Stimulated activated CD4-positive, alpha-beta T cell treated with anti-CD3 and anti-CD28 coated beads, Interleukin-2, amount 100 ng/mL, for 4 hours (primary cell): ENCODE measurements at places on chromosomes 2 and 18.

GRCh38 chr18:40380686-40381439 lies 1574.2 kb upstream of the PIK3C3 start:
- no peak for DNase-seq

DNA sequence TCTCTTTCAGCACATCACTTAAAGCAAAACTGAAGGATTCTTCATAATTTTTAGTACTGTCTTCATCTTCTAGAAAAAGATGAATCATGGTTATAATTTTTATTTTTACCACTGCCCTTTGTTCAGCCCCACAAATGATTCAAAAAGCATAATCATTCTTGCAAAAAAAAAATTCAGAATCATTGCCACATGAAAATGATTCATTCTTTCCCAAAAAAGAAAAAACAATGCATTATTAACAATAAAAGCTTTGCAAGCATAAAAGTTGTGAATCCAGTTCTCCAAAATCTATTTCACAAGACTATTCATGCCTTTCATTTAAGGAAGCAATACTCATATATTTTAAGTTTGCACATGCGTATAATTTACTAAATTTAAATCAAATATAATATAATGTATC lies 204.8 kb downstream of the RBM43 start:
- DNase-seq = no peak

- DNase-seq = no peak
Observed at GRCh38 chr2:125588780-125589179, 1067.2 kb upstream of the GYPC start.

- DNase-seq = no peak
Observed at GRCh38 chr2:238015705-238016104, 45.1 kb upstream of the SCLY start.

- DNase-seq = no peak
Observed at GRCh38 chr2:225033440-225034318, 8.6 kb downstream of the DOCK10 start.

GRCh38 chr18:5975111-5976002 lies 80.0 kb upstream of the TMEM200C start:
- no peak for DNase-seq

DNA sequence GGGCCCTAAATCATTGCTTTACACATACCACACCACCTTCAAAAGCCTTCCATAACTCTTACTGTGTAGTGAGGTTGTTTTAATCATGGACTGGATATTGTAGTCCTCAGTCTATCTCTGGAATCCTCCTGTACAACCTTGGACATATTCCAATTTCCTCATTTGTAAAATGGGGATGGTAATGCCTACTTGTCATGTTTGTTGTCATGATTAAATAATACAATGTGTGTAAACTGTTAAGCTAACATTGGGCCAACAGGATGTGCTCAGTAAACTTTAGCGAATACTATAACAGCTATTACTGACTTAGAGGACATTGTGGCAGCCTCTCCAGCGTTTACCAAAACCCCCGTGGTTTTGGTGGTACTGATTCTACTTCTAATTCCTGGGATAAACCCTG lies 74.7 kb upstream of the PTPRM start:
- DNase-seq = no peak
